Effector CD4-positive, alpha-beta T cell (primary cell): ENCODE measurements at places on chromosomes 13 and 19.

GRCh38 chr19:35106898-35107541 is 8.6 kb upstream of the FXYD3 start:
- DNase-seq, result no peak

- DNase-seq, result no peak
Measured at GRCh38 chr13:109196948-109197347, 567.5 kb downstream of the MYO16 start.

DNA sequence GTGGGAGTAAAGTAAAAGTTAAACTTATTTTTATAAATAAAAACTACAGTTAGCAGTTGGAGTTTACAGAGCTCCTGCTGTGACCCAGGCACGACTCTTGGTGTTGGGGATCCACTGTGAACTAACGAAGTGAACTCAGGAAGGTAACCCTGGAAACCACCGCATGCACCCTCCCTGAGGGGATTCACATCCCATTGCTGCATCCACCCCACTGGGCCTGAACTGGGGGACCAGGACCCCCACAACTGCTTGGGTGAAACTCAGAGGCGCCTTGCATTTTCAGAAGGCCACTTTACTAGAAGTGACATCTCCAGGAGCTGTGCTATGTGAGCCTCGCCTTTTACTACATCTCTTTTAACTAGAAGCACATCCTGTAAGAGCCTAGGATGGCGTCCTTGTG is 166.4 kb downstream of the TEX29 start:
- DNase-seq, result no peak

DNA sequence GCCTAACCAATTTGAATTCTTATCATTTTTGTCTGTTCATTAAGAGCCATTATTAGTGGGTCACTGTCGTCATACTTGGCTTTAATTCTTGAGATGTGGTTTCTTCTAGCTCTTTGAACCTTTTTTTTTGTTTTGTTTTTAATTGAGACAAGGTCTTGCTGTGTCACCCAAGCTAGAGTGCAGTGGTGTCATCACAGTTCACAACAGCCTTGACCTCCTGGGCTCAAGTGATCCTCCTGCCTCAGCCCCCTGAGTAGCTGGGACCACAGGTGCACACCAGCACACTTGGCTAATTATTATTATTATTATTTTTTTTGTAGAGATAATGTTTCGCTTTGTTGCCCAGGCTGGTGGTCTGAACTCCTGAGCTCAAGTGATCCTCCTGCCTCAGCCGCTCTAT is 25.8 kb upstream of the LDLR start:
- DNase-seq, result no peak

GRCh38 chr13:20415694-20416107 is 110.0 kb downstream of the CRYL1 start:
- DNase-seq, result no peak

- no peak for DNase-seq
Measured at GRCh38 chr13:32636711-32637110, 50.5 kb downstream of the PDS5B start.

DNA sequence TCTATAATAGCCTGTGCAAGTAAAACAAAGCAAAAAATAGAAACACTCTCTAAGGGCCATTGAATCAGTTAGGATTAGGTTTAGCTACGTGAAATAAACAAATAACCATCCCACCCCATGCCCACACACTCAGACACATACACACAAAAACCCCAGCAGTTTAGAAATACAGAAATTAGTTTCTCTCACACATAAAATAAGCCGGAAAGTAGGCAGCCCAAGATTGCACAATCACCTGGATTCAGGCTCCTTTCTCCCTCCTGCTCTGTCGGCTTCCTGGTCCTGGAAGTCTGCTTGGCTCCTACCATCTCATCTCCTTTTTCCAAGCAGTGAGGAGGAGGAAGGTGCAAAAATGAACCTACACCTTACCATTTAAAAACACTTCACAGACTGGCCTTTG is 22.6 kb upstream of the USP12 start:
- DNase-seq, result no peak

DNA sequence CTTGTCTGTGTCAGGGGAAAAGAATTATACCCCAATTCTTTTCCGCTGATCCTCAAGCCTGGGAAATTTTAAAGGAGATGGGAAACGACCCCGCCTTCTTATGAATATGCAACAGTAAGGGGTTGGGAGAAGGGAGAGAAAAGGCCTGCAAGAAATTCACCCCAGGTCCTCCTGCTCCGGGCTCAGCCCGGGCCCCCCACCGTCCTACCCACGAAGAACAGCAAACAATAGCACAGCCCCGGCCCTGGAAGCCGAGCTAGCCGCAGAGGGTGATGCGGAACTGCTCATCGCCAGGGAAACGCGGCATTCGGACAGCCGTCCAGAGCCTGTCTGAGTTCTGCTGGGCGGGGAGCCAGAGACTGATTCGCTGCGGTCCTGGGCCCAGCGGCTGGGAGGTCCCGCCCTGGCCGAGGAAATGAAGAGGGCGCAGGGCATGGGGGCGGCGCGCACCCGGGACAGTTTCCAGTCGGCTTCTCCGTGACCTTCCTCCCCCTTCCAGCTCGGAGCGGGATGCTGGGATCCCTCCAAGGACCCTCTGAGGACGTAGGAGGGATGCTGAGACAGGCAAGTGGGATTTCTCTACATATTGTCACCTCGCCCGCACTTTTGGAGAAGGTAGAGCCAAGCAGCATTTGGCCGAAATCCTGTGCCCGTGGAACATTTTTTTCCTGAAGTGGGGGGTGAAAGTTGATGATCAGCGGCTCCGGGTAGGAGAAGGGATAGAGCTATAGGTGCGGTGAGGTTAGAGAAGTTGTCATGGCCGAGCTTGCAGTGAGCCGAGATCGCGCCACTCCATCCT is 82.3 kb upstream of the C1QTNF9B start:
- DNase-seq, result peak; percentile 2

- DNase-seq, result no peak
Measured at GRCh38 chr13:48962281-48962680, 13.4 kb upstream of the FNDC3A start.

- DNase-seq, result no peak
Measured at GRCh38 chr19:33241530-33242101, 16.0 kb upstream of the SLC7A10 start.

- DNase-seq, result no peak
Measured at GRCh38 chr19:3983936-3984583, 1.2 kb downstream of the EEF2 start.

DNA sequence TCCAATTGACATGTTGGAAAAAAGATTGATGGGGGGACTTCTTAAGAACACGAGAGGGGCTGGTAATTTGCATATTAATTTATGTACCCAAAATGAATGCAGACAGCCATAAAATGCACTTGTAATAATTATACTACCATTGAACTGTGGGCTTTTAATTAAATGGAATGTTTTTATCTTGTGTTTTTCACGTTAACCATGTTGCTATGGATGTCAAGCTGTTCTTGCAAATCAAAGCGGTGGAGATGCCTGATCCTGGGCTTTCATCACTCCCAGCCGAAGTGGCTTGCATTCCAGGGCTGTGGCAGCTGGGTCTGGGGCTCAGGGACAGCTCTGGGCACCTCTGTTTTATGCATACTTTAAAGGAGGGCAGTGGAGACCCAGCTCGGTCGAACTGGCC is 179.4 kb upstream of the TMTC4 start:
- no peak for DNase-seq

DNA sequence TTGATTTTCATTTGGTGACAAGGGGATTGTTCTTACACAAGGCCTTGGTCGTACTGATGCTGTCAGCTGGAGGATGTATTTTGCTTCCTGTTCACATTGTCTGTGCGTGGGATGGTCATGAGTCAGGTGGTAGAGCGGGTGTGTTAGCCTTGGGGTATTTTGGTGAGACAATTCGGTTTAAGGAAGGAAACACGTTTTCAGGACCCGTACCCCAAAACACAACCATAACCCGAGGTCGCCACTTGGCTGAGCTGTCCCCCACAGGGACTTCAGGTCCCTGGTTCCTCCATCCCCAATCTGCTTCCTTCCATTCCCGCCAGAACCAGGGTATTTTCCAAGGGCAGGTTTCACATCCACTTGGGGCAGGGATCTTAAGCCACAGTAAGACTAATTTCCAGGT is 15.0 kb downstream of the MYO9B start:
- no peak for DNase-seq

- no peak for DNase-seq
Measured at GRCh38 chr19:6003976-6004375, 26.0 kb upstream of the RANBP3 start.

DNA sequence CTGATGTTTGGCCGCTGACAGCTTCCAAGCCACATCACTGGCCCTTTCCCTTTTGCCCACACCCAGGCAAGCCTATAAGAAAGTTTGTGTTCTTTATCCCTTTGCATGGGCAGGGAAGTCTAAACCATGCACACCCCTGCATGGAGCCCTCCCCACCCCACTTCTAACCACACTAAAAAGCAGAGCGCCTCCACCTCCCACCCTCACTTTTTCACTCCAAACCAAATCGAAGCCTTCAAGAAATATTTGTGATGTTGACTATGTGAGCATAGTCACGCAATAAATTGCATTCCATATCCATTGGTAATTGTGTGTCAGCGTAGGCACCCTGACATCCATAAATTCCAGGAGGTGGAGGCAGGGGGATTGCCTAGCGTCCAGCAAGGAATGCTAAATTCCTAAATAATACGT is 104.4 kb upstream of the LSM14A start:
- no peak for DNase-seq

- DNase-seq, result no peak
Measured at GRCh38 chr19:34154401-34154800, 17.9 kb upstream of the LSM14A start.

GRCh38 chr19:41422456-41422855 is 4.7 kb downstream of the B3GNT8 start:
- DNase-seq, result no peak

DNA sequence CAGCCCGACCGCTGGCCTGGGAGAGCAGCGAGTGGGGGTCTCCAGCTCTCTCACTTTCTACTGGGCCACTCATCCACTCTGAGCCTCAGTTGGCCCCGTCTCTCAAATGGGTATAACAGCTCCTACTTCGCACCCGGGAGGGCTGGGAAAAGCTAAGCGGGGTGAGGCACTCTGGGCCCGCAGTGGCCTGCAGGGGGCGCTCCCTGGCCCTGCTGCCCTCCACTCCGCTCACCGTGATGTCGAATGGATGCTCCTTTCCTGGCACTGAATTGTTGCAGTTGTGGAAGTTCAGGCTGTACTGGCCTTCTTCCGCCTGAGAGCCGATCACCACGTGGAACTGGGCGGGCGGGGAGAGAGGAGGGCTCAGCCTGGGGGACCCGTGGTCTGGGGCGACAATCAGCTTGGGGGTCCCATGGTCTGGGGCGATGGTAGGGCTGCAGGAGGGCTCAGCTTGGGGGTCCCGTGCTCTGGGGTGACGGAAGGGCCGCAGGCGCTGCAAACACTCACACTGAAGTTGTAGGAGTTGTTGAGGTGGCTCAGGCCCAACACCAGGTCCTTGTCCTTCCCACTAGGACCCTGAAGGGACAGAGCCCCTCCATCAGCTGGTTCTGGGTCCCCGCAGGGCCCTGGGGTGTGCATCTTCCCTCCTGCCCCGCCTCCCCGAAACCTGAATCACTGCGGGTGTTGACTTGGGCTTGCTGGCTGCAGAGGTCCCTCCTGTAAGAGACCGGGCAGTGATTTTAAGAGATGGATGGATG is 3.9 kb downstream of the GPR108 start:
- DNase-seq, result no peak

GRCh38 chr19:14081797-14082674 is 3.5 kb downstream of the C19orf67 start:
- DNase-seq, result no peak

DNA sequence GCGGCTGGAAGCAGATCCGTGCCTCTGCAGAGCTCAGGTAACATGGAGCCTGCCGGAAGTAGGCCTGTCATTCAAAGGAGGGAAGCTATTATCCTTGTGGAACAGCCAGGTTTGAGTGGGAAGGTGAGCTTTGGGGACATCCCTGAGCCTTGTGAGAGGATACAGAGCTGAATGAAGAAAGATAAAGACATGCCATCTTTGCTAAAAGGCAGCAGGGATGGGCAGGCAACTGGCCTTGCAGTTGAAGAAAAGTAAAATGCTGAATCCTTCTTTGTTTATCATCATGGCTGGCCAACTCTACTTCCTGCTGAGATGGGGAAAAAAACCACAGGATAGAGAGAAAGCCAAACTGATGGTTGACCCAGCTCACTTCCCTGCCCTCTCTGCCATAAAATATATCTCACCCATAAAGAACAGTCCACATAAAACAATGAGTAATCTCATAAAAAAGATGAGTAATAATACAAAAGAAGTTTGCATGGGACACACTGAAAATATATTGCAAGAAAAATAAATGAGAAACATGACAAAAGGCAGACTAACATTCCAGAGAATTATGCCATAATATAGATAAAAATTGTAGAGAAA is 226.3 kb downstream of the DLEU7 start:
- DNase-seq, result no peak

DNA sequence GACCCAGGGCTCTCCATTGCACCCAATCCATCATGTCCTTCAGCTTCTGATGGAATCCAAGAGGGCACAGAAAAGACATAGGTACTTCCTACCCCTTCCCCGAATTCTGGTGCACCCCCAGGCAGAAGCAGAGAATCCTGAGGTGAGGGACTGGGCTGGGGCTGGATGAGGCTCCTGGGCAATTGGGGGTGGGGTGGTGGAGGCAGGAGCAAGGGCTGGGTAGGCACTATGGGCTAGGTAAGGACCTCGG is 2.7 kb upstream of the KCNC3 start:
- no peak for DNase-seq

DNA sequence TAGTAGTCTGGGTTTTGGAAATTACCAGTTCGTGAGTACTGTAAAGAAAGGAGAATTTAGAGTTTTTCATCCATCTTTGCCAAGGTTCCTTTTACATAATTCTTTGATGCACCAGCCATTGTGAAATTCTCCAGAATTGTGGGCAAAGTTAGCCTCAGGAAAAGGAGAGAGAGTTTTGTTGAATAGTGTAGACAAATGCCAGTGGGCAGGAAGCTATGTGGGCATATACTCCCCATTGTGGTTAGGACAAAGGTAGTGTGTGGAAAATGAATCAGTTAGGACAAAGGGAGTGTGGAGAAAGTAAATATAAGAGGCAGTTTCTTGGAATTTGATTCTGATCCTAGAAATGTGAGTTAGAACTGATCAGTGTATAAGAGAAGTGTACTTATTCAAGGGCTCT is 67.9 kb downstream of the PCCA start:
- no peak for DNase-seq

- DNase-seq, result no peak
Measured at GRCh38 chr19:8665468-8666213, 33.0 kb downstream of the ACTL9 start.

- DNase-seq, result no peak
Measured at GRCh38 chr19:17807731-17808316, 12.9 kb downstream of the B3GNT3 start.

- no peak for DNase-seq
Measured at GRCh38 chr13:77291774-77292173, 35.1 kb downstream of the MYCBP2 start.

- DNase-seq, result no peak
Measured at GRCh38 chr13:58119351-58119750, 487.8 kb downstream of the PCDH17 start.

DNA sequence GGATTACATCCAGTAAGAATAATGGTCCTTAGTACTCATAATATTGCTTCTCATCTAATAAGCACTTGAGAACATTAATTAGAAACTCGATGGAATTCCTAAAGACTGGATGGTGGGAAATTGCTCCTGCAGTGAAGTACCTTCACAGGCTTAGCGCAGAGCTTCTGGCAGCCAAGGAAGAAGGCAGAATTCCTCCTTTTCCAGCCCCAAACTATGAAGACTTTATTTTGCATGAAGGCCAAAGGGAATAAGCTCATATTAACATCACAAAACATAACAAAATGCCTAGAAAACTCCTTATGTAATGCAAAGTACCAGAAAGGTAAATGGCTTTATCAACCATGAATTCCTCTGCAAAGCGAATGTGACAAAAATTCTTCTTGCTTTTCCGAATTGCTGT is 336.1 kb downstream of the DNAJC15 start:
- DNase-seq, result no peak

- no peak for DNase-seq
Measured at GRCh38 chr13:99681695-99682094, 180.4 kb downstream of the TM9SF2 start.
